ENCODE measurements at places on chromosomes 6 and 20.
A peak's percentile ranks its signal among the peaks of the same experiment; 100 is the strongest.

GRCh38 chr6:94639564-94639963, 937.8 kb upstream of the MANEA start:
- DNase-seq = no peak

DNA sequence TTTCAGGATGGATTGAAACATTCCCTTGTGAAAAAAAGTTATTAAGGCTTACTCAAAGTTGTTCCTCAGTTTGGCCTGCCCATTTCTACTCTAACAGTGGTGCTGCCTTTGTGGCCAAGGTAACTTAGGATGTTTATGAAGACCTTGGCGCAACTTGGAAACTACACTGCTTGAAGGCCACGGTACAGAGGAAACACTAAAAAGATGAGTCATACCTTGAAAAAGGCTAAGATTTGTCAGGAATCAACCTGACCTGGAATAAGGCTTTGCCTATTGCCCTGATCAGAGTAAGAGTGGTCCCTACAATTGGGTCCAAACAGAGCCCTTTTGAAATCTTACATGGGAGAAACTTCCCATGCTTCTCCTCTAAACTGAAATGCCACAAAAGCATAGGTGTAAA, 119.9 kb upstream of the MOCS1 start:
- DNase-seq = no peak

DNA sequence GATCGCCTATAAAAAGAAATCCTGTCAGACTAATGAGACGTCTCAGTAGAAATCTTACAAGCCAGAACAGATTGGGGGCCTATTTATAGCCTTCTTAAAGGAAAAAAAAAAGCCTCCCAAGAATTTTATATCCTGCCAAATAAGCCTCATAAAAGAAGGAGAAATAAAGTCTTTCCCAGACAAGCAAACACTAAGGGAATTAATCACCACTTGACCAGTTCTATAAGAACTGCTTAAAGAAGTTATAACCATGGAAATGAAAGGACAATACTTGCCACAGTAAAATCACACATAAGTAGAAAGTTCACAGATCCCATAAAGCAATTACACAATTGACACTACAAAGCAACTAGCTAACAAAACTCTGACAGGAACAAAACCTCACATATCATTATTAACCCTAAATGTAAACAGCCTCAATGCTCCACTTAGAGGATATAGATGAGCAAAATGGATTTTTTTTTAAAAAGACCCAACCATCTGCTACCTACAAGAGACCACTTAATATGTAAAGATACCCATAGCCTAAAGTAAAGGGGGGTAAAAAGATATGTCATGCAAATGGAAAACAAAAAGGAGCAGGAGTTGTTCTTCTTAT, 13.4 kb downstream of the SLC22A16 start:
- DNase-seq = no peak

DNA sequence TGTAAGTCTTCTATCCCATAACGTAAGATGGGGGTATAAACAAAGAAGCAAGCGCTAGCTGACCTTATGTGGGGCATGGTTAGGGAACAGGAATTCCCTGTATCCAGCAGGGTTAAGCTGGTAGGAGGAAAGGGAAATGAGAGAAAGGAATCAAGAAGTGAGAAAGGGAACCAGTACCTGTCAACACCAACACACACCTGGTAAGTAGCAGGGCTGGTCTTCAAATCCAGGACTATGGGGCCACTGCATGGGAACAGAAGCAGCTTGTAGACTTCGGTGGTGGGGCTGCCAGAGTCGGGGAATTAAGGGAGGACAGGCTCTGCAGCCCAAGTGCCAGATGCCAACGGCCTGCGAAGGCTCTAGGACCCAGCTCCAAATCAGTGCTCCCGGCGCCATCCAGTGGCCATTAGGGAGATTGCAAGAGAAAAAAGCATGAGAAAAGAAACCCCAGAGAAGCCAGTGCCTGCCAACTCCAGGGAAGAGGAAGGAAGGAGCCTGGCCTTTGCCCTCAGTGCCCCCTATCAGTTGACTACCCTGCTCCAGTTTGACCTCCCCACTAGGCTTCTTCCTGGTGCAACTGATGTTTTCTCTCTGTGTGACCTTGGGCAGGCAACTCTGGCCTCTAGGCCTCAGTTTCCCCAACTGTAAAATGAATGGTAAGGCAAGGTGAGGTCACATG, 15.8 kb upstream of the RBPJL start:
- DNase-seq = peak; percentile 65

DNA sequence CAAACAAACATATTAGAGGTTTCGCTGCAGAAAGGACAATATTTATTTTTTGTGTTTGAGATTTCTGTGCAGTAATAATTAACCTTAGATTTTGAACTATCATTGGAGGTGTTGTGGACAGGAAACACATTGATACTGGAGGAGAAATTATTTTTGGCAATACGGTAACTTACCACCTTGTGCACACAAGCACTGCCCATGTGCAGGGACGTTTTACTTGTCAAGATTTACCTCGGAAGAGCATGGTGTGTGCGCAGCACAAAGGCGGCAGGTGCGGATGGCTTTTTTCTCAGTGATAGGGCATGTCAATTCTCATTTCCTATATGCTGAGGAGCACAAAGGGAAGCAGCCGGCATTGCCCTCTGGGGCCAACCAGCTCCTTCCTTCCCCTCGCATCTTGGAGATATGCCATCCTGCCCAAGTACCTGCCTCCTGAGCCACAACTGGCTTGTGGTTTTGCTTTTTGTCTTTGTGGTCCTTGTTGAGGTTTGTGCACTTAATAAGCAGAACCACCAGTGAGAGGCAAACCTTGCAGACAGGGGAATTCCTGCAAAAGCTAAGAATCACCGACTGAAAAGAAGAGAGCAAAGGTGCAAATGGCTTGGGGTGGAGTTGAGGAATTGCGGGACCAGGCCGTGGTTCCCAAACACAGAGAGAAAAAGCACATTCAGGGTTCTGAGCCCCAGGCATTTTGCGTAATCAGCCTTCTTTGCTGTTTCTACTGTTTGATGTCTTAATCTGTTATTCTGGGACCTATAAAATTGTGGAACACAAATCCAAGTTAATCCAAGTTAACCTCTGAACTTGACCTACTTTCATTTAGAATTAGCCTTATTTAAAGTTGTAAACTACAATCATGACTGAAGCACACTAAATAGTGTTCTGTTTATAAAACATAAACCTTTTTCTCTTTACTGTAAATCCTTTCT, 21.9 kb downstream of the SAMD5 start:
- DNase-seq = no peak

DNA sequence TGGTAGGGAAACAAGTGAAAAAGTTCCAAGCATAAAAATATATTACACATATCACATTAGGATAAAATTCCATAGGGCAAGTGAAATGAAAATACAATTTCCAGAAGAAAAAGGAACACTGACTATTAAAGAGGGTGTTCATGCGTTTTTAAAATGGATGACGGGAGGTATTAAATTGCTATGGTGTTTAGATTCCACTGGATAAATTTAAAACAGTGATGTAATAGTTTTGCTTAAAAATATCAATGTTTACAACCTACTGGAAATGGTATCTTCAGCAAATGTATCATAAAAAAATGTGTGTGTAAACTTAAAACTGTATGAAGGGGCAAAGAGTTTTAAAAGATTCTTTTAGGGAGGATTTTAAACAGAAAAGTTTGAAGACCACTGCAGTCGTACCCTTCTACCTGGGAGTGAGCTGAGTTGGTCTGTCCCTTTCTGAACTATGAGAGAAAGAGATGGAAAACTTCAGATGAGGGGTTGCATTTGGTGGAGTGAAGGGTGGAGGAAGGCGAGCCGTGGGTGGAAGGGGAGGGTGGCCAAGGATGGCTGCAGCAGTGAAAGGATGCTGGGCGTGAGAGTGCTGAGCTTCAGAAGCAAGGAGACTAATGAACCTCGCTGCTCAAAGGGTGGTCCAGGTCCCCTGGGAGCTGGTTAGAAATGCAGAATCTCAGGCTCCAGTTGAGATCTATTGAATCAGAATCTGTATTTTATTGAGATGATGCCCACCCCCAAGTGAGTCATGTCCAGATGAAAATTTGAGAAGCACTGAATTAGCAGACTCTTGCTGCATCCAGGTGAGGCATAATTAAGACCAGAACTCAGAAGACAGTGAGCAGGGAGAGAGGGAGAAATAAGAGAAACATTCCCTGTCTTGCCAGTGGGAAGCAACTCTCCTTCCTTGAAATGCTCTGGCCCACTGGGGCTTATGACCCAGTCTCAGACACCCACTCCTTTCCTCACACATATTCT, 54.5 kb upstream of the MRPS10 start:
- no peak for DNase-seq

GRCh38 chr6:21102624-21103023, 490.9 kb upstream of the SOX4 start:
- no peak for DNase-seq

GRCh38 chr6:47428288-47428687, 49.3 kb upstream of the CD2AP start:
- DNase-seq = no peak

DNA sequence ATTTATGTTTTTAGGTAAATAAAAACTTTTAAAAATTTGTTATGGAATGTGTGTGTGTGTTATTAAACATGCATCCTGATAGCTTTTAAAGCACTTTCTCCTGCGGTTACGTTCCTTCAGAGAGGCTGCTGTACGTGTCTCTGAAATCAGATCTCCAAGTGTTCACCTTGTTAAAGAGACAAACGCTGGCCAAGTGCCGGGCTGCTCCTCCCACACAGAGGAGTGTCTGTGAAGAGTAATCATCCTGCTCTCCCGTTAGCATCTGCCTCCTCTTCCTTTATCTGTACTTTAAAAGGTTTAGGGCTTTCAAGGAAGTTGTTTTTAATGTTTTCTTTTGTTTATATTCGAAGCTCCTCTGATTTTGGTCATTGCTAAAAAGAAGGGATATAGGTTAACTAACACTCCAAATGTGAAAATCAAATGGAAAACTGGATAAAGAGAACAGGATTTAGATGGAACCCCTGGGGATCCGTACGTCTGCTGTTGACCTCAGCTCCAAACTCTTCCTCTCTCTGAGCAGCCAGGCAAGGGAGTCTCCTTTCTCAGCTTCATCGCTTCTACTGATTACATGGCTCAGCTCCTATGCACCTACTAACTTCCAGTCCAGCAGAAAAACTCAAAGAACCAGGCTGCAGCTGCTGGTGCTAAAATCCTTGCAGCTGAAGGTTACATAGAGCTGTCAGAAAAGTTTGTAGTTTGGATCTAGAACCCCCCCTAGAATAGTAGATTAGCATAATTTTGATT, 20.0 kb downstream of the IRF4 start:
- DNase-seq = no peak

DNA sequence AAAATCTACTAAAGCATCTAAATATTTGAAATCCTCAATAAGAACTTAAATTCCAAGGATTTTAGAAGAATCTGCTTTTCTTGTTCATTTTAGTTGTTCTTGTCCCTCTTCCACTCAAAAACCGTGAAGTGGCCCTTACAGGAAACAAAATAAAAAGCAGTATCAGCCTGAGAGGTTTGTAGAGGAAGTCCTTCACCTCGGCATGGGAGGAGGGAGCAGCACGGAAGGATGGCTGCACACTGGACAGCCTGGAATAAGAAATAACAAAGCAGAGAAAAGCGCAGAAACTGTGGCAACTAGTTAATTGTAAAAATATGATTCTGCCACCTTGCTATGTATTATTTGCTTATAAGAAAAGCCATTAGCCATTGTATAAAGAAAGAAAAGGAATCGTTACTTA, 46.1 kb downstream of the RALGAPA2 start:
- no peak for DNase-seq

GRCh38 chr6:125073071-125073470, 80.5 kb upstream of the TPD52L1 start:
- DNase-seq = no peak

- DNase-seq = peak; percentile 95
Observed at GRCh38 chr20:33666293-33667244, at the start of gene ACTL10. Gene ACTL10 (plus strand): TSS chr20:33666943. CDS start chr20:33667498, 555 bp downstream.

DNA sequence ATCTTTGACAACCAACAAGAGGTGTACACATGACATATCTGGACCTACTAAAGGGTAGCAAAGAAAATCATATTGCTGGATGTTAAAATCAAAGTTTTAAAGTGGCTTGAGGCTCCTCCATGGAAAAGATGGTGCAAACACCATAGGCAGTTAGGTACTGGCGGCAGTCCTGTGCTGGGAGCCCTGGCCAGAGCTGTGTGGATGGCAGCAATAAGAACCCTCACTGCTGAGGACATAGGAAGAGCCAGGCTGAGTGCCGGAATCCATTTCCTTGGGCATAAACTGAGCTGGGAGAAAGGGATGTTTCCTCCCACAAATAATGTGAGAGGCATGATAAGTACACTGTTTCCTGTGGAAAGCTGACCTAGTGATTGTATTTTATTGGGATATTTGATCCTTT, 89.9 kb downstream of the ARID1B start:
- no peak for DNase-seq

- DNase-seq = no peak
Observed at GRCh38 chr6:83086751-83087150, 19.3 kb downstream of the DOP1A start.

GRCh38 chr6:135148889-135149288, 32.2 kb upstream of the MYB start:
- no peak for DNase-seq

- no peak for DNase-seq
Observed at GRCh38 chr6:33123181-33123580, 47.4 kb downstream of the HLA-DPB1 start.

DNA sequence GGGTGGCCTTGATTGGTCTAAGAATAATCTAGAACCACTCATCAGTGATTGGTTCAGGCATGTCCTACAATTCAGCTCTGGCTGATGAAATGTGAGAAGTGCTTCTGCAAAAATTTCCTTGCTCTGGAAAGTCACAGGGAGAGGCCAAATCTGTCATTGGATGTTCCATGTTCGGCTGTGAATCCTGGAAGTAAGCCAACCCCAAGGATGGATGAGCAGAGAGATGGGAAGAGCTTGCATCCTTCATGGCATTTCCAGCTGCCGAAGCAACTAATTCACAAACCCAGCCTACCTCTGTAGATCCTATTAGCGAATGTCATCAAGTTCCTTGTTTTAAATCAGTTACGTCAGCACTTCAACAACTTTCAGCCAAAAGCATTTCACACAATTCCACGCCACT, 187.2 kb upstream of the SOX4 start:
- no peak for DNase-seq

DNA sequence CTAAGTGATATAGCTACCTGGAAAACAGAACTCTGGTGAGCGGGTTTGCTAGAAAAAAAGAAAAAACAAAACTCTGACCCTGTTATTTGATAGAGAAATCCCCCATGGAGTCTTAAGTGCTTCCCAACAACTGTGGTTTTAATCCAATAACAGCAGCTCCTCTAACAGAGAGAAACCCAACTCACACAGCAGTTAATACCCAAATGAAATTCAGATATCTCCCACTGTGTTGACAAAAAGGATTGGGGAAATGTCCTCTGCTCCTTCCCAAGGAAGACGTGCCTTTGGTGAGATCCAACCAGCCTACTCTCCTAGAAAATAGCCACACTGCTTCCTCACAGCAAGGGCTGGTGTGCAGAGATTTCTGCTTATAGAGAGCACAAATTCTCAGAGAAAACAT, 200.4 kb upstream of the FBXL4 start:
- no peak for DNase-seq

DNA sequence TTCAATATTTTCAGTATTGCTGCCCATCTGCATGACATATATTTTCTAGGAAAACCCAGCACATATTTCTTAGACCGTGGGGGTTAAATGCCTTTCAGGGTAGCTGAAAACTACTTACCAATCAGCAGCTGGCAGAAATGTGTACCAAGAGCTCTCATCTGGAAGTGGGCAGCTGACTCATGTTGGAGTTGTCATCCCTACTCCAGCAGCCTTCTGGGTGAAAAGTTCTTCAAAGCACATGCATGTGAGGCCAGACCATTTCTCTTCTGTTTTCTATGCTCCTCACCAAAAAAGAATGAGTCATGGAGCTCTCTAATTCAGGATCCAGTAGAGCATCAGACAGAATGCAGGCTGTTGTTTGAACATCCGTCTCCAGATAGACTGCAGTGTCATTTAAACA, 135.5 kb downstream of the PAX1 start:
- no peak for DNase-seq

- DNase-seq = no peak
Observed at GRCh38 chr6:136593748-136594490, 43.7 kb upstream of the MAP7 start.
